ENCODE measurements at places on chromosomes 4 and X.
A peak's percentile ranks its signal among the peaks of the same experiment; 100 is the strongest.

DNA sequence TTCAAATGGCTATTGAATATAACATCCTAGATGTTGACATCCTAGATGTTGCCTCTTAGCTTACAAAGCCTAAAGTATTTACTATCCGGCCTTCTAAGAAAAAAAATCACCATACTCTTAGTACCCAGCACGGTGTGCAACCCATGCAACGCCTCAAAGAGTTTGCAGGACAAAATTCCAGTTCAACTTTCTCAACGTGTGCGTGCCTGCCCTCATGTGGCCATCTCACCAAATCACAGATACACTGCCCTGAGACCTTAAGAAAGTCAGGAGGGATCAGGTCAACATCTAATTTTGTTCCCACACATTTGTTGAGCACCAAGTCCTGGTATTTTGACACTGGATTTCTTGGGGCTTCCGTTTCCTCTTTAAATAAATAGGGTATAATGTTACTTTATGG lies 68.3 kb downstream of the CRMP1 start:
- DNase-seq, result no peak

GRCh38 chrX:70332600-70332999 lies 42.7 kb downstream of the KIF4A start:
- no peak for DNase-seq

- no peak for DNase-seq
Observed at GRCh38 chr4:152117933-152118507, 357.2 kb upstream of the GATB start.

DNA sequence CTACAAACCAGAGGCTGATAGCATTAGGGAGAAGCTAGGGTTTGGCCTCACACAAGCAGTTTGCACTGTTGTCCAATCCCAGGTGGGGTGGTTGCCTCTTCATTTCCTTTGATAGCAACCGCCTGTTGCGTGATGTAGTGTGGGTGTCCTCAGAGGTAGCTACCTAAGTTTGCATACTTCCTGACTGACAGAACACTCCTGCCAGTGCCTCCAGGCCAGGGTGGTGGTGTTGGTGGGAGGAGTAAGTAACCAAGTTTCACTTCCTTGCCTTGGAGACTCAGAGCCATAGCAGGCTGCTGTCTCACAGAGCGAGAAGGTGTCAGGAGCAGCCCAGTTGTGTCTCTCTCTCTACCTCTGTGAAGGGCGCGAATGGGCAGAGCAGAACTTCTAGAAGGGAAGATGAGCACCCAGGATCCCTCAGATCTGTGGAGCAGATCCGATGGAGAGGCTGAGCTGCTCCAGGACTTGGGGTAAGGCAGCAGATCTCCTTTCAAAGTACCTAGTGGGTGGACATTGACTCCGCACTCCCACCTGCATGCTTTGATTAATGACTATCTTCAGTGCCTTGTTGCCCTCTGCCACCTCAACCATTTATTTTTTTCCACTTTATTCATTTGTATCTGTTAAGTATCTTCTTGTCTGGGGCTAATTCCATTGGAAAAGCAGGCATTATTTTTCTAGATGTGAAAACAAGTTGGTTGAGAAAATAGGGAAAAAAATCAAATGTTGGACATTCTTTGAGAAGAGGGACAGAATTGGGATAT lies at the start of gene DAPP1:
Gene DAPP1, plus strand, starts transcription at position 283 of the 764 bp plus-strand sequence. Its CDS starts 87 bp downstream, at position 370.
- peak; percentile 18 for DNase-seq

DNA sequence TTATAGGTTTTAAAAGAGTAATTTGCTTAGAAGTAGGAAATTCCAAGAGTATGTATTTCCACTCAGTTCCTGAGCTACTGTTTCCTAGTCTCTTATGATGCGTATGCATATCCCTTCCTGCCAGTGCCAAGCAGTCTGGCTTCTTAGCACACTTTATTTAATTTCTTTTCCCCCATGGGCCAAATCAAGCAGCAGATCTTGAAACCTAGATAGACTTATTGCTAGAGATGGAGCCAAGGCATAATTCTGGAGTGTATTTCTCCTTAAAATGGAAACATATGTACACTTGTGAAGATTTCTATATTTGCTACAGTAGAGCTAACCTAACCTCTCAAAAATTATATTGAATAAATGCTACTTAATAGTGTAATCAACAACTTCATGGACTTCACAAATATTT lies 2337.6 kb downstream of the PCDH7 start:
- DNase-seq, result no peak

DNA sequence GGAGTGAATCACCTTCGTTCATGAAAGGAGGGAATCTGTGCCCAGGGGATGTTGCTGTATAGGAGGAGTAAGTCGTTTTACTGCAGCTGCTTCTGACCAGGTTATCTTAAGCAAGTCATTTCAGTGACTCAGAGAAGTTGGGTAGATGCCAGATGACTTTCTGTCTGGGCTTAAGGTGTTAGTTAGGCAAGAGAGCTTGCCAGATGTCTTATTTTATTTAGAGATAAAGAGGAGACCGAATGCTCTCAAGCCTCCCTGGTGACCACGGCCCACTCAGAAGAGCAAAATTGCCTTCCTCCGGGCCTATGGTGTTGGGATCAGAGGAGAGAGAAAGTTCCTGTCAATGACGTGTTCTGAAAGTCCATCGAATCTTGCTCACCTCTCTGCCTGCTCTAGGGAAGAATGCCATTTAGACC lies 16.3 kb upstream of the ZNF827 start:
- DNase-seq, result no peak

DNA sequence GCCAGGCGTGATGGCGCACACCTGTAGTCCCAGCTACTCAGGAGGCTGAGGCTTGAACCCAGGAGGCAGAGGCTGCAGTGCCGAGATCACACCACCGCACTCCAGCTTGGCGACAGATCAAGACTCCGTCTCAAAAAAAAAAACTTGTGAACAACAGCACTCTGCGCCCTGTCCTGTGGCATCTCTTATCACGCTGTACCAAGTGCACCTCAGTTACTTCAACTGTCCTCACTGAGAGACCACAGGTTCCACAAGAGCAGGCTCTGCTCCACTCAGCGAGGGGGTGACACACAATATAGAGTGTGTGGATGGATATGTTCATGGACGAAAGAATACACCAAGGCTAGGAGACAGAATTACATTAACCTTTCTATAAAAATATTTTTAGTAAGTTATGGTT lies 49.3 kb downstream of the ADGRA3 start:
- no peak for DNase-seq

- no peak for DNase-seq
Observed at GRCh38 chrX:145848857-145849256, 31.2 kb downstream of the SLITRK2 start.

DNA sequence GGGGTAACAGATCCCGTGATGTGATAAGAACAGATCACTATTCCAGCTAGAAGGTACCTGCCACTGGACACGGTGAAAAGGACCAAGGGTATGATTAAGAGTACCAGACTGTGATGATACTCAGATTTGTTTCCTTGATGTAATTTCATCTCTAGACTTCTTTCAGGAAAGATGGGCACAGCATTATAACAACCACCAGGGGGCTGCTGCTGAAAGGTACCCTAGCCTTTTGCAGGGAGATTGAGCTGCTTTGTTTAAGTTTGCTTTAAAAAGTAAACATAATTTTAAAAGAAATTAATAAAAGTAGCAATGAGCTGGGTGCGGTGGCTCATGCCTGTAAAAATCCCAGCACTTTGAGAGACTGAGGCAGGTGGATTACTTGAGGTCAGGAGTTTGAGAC lies 145.4 kb downstream of the EMCN start:
- no peak for DNase-seq

DNA sequence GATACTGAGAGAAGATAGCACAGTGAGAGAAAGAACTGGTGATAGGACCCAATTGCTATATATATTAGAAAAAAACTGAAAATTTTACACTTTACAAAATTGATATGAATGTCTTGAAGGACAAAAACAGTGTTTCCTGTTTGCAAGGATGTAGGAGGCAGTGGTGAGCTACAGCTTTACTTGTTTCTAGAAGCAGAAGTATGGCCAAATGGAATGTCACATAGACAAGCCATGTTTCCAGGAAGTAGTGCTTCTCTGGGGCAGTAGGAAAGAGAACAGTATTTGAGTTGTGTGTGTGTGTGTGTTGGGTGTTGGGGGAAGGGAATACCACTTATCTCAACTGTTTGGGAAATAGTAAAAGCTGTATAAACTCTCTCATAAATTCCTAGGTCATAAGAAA lies 60.9 kb upstream of the IBSP start:
- DNase-seq, result no peak

- no peak for DNase-seq
Observed at GRCh38 chrX:100895365-100896075, 21.4 kb upstream of the NOX1 start.

DNA sequence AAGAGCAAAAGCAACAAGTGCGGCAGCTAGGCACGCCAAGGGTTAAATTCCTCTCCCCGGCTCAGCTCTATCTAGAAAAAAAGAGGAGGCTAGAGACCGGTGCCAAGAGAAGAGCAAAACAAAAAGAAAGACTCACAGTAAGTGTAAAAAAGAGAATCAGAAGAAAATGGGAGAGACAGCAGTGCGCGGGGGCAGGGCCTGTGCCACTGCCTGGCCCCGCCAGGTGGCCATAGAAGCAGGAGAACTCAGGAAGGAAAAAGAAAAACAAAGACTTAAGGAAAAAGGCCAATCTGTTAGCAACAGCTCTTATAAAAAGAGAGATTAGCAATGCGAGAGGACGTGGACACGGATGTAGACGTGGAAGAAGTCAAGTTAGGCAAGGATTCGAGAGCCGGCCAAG lies 3.2 kb downstream of the ACOX3 start:
- no peak for DNase-seq

GRCh38 chrX:20487227-20487626 lies 220.5 kb upstream of the RPS6KA3 start:
- DNase-seq, result no peak

- DNase-seq, result no peak
Observed at GRCh38 chrX:141642979-141643378, 53.5 kb downstream of the SPANXA2 start.

GRCh38 chr4:20298455-20298854 lies 46.8 kb downstream of the SLIT2 start:
- DNase-seq, result no peak

- DNase-seq, result no peak
Observed at GRCh38 chr4:100517864-100518341, at the start of gene EMCN. TSS of gene EMCN (minus strand) at chr4:100518022. CDS start at chr4:100517914, 108 bp downstream.

GRCh38 chr4:137467537-137467936 lies 64.8 kb downstream of the PCDH18 start:
- no peak for DNase-seq

GRCh38 chrX:108439961-108440696 lies 491 bp downstream of the COL4A5 start:
- no peak for DNase-seq

- no peak for DNase-seq
Observed at GRCh38 chr4:41939016-41939626, 3.9 kb downstream of the TMEM33 start.

DNA sequence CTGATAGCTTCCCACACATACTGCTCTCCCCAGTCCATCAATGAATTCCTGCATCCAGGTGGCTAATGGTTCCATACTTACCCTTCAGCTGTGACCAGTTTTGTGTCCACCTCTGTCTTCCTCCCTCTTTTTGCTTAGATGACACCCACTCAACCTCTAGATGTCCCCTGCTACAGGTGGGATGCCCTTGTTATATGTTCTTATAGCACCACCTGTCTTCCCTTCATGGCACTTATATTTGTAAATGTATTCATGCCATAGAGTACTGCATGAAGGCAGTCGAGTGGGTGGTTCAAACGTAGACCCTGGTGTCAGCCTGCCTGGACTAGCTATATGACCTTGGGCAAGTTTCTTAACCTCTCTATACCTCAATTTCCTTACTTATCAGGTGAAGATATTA lies 6.5 kb upstream of the USP46 start:
- no peak for DNase-seq

GRCh38 chr4:57131849-57132742 lies 21.9 kb upstream of the IGFBP7 start:
- no peak for DNase-seq

DNA sequence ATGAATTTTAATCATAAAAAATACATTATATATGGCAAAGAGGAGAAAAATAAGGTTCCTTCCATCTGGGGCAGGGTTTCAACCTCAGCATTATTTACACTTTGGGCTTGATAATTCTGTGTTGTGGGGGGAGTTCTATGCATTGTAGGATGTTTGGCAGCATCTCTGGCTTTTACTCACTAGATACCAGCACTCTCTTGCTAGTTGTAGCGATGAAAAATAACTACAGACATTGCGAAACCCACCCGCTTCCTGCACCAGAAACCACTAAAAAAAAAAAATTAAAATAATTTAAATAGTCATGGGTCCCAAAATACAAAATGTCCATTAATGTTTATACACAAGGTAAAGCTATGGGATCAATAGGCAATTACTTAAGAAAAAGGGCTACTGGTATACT lies 52.7 kb downstream of the PPP3CA start:
- no peak for DNase-seq

DNA sequence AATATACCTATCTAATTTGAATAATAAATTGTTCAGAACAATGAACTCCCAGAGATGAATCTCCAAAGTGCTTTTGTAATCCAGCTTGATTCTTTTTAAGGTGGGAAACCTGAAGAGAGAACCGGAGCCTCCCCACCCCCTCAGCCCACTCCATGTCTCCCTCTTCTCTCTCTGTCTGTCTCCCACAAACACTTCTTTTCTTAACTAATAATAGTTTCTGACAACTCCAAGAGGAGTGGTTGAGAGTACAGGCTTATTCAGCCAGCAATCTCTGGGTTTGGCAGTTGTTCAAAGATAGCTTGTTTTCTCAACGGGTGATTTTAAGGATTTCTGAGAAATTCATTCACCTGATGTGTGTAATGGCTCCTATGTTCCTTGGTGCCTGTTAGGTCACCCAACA lies 23.4 kb downstream of the PPP4R3C start:
- no peak for DNase-seq

- DNase-seq, result no peak
Observed at GRCh38 chrX:103531002-103531401, 11.7 kb upstream of the RAB40A start.

DNA sequence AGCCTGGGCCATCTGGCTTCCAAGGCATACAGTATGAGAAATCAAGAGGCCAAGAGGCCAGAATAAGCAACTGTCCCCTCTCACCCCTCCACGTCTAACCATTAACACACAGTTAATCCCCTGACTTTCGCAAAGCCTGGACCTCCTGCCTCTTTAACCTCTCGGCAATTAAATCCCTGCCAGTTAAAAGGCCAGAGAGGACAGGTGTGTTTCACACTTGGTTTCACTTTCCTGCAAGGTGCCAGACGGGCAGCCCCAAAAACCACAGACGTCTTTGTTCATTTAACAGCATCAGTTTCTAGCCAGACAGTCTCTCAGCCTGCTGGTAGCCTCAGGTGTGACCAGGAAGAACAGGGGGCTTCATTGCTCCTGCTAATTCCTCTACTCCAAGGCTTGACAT lies 91.1 kb upstream of the KIT start:
- DNase-seq, result no peak

- DNase-seq, result no peak
Observed at GRCh38 chr4:21569638-21570037, 378.9 kb downstream of the KCNIP4 start.

- DNase-seq, result no peak
Observed at GRCh38 chr4:100075486-100076270, 114.6 kb downstream of the DDIT4L start.
